ENCODE measurements at places on chromosomes 13 and 19. TPM values are rescaled to one million over a fixed set of nuclear protein-coding genes. Genes with fewer than 3 reads are reported as not detected.

- no peak for DNase-seq
Measured at GRCh38 chr13:76892488-76892887, 6.3 kb upstream of the KCTD12 start.

DNA sequence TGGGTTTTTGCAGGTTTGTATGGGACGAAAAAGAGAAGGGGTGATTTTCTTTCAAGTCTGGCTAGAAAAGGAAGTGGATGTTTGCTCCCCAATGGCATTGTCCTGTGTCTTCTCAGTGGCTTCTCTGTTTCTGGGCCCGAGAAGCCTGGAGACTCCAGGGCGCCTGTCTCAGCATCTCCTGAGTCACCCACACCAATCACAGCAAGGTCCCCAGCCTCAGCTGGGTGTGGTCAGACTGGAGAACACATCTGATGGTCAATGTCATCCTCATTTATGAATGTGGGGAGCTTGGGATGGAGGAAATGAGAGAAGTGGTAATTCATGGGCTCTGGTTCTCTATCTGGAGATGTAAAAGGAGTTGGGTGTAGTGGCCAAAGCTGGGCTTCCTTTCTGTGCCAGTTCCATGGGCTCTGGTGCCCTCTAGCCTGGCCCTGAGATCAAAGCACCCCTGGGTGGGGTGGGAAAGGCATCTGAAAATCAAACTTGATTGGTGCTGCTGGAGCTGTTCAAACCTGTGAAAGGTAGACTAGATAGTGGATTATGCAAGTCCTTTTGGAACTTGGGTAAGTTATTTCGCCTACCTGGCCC, 13.4 kb downstream of the RASL11A start:
- DNase-seq = no peak

- DNase-seq = no peak
Measured at GRCh38 chr13:109036078-109036780, 406.8 kb downstream of the MYO16 start.

OR7A5 gene
- total RNA-seq = not detected

SHD gene
- total RNA-seq = not detected

CPB2 gene
- 0.79 TPM for total RNA-seq

Data from pancreas (tissue), 10 donors.